Nucleus accumbens (tissue), 56 donors: ENCODE measurements at places on chromosomes 11 and 22.

GRCh38 chr22:39725351-39726035 is 154.9 kb downstream of the CACNA1I start:
- DNase-seq: no peak

DNA sequence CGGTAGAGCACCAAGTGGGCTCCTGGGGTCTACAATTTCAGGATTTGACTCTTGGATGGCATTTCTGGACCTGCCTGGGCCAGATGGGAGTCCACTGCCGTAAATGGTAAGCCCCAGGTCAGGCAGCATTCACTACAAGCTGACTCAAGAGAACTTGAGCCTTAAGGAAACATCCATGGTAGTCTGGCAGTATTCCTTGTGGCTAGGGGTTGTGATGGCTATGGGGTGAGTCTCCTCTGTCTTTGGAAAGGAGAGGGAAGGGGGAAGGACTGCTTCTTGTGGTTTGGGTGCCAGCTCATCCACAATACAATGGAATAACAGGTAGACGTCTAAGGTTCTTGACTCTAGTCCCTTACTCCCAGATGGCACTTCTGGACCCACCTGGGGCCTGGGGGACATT is 32.3 kb upstream of the POU2AF2 start:
- no peak for DNase-seq

GRCh38 chr11:1076061-1076665 is 1.5 kb downstream of the MUC2 start:
- DNase-seq: no peak

DNA sequence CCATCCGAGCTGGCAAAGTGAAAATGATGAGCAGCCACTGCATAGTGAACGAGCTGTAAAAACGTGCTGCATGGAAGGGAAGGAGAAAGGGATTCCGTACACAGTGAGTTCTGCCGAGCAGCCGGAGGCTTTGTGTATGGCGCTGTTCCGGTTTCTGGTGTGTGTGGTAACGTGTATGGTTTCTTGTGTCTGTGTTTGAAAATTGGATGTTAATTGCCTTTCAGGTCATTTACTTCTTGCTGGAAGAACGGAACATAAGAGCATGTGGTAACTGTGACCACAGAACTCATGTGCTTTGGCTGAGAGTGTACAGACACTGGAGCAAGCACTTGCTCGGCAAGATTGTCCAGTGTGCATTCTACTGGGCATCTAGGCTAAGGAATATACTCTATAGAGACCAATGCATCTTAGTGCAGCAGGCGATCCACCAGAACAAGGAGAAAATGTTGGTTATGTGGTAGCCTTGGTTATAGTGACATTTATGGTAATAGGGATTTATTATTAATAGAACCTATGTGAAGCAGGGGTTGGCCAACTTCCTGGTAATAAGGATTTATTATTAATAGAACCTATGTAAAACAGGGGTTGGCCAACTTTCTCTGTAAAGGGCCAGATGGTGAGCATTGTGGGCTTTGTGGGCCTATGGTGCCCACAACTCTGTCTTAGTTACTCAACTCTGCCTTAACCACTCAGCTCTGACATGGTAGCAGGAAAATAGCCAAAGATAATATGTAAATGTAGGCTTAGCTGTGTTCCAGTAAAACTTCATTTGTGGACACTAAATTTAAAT is 49.2 kb downstream of the GRAMD1B start:
- no peak for DNase-seq

DNA sequence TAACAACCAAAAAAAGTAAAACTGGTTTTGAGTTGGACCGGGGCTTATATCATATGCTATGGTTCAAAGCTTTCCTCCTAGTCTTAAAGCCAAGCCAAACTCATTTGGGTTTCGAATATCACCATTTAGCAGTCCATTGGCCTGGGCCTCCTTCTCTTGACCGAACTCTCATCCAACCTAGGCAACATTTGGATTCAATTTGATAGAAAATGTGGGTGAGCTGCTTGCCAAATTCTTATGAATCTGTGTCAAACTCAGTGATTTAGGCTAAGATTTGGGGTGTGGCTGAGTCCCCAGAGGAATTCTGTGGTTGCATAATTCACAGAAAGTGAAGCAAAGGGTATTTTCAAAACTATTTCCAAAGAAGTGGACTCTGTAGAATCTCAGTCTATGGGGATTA is 83.7 kb downstream of the BLID start:
- no peak for DNase-seq

GRCh38 chr22:26546282-26546681 is 34.0 kb upstream of the TFIP11 start:
- peak; percentile 11 for DNase-seq

DNA sequence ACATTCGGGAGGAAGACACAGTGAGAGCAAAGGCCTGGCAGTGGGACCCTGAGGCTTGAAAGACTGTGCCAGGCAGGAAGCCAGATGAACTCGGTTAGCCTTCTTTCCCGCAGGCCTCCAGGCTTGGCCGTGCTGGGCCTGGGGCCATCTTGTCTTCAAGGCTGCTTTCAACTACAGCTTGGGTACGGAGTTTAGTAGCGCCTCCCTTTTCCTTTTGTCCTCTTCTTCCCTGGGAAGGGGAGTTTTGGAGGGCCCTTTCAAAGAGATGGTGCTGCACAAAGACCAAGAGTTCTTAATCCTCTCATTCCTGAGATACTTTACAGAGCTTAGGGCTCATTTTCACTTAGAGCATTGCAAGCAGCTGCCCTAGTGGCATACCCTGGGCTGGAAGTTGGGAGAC is 87.5 kb downstream of the TP53I11 start:
- no peak for DNase-seq
